ENCODE measurements at places on chromosomes 1 and 21. TPM values are rescaled to one million over a fixed set of nuclear protein-coding genes. Genes with fewer than 3 reads are reported as not detected.

The F5 gene
- 4.2 TPM for total RNA-seq

DNA sequence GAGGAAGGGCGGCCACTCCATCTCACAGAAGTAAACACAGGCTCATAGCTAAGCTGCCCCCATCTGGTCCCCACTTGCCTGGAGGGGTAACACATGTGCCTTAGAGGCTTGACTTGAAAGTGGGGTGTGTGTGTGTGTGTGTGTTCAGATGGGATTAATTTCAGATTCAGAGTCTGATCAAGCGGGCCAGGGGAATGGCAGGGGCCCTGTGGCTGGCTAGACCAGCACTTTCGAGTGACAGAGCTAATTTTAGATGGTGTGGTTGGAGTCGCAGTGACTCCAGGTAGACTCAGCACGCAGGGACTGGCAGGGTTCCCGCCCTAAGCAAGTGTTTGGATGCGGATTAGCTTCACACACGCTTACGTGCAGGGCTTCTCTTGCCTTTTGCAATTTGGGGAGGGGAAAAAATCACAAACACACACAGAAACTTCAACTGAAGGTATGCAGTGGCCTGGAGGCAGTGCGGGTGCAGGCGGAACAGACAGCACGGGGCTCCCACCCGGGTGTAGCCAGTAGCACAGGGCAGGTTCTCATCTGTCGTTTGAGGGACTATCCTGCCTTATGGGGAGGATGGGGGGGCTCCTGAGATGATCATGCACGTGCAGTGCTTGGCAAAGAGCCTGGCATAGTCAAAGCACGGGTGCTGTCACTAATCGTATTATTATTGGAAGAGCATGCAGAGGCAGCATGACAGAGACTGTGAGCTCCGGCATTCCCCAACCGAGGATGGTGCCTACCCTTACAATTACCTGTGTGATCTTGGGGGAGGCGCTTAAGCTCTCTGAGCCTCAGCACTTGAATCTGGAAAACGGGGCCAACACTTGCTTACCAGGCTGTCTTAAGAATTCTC lies 1.3 kb downstream of the EDN2 start:
- no peaks in the 10 kb centered on the region for H3K36me3 ChIP-seq
- no peak overlapping the region for H3K4me3 ChIP-seq
- H3K27me3 ChIP-seq: no peaks in the 10 kb centered on the region
- H3K4me1 ChIP-seq: peaks cover 65% of the 10 kb centered on the region

DNA sequence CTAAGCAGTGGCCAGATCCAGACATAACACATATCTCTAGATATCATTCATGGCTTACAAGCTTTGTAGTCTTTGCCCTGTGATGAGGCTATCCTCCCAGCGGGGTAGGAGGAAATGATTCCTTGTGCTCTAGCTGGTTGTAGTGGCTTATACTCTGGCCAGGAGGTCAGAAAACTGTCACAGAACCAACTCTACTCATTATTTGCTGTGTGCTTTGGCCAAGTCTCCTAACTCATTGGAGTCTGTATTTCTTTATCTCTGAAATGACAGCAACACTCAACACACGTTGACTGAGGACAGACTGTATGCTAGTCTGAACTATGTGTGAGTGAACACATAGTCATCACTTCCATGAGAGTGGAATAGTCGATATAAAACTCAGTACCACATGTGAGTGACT lies 116.7 kb upstream of the F3 start:
- H3K27ac ChIP-seq: no peak overlapping the region
- no peak for DNase-seq

DNA sequence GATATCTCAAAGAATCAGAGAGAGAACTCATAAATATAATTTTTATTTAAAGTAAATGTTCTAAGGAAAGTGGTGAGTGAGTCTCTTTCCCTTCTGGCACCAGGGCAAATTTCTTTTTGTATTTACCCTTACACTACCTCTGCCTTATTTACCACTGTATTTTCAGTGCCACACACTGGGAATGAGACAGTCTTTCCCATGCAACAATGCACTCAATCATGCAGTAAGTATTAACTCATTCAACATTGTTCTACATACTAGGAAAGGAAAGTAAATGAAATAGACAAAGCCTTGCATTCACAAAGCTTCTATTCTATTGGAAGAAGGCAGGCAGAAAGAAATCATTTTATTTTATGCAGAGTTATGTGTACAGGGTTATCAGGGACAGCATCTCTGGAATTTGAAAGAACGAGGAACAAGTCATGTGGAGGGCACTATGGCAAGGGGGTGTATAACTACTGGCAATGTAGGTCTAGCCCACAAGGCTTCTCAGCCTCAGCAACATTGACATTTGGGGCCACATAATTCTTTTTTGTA lies 129.8 kb upstream of the PRDX6 start:
- H3K4me3 ChIP-seq: no peak overlapping the region
- DNase-seq: no peak
- no peaks in the 10 kb centered on the region for H3K36me3 ChIP-seq
- H3K27me3 ChIP-seq: no peaks in the 10 kb centered on the region
- H3K4me1 ChIP-seq: no peaks in the 10 kb centered on the region

The CRABP2 gene
- total RNA-seq: 2.1 TPM

DNA sequence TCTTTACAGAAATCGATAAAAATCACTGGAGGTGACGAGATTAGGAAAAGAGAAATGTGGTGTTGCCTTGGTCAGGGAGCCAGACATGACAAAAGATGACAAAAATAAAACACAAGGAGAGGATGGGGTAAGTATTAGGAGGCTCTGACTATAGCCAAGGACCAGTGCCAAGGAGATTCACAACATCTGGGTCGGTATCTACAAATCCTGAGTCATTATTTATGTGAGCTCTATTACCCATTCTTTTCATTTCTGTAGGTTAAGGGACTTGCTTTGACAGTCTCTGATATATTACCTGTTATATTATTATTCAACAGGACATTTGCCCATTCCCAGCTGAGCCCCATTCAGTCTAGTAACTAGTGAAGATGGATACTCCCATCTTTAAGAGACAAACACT lies 120.8 kb downstream of the TYW3 start:
- no peaks in the 10 kb centered on the region for H3K4me1 ChIP-seq
- H3K4me3 ChIP-seq: no peak overlapping the region
- no peaks in the 10 kb centered on the region for H3K36me3 ChIP-seq
- DNase-seq: no peak
- no peak overlapping the region for H3K27ac ChIP-seq
- no peaks in the 10 kb centered on the region for H3K27me3 ChIP-seq

All from lower lobe of right lung (tissue), 2 donors.